ENCODE measurements at places on chromosomes 4 and X.

- no peak for DNase-seq
Measured at GRCh38 chr4:168028970-168029597, 63.3 kb upstream of the ANXA10 start.

DNA sequence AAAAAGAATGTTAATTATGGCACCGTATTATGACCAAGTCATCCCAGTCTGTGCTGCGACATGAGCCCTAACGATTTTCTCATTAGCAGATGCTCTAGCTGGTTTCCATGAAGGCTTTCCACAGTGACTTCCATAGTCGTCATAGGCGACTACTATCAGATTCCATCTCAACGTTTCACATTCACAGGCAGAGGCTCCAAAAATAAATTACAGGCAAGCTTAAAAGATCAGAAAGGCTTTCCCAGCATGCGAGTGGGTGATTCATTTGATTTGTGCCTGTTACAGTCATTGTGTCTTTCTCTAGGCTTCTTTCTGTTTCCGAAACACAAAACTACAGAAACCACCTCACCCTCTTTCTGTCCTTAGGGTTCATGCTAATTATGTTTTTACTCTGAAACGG lies 43.2 kb downstream of the PALLD start:
- no peak for DNase-seq

DNA sequence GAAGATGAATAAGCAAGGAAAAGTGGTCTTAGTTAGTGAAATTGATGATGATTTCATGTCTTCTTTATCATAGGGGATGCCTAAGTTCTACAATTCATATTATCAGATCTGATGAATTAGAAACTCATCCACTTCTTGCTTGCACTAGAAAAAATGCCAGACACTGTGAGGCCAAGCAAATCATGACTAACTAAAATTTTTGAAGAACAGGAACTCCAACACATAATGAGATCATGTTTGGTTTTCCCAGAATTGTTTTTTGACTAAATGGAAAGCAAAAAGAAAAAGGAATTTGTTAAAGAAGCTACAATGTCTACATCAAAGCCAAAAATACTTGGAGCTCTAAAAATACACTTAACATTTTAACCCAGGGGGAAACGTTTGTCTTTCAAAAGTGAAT lies 120.4 kb downstream of the ARSF start:
- no peak for DNase-seq

- DNase-seq, result no peak
Measured at GRCh38 chr4:182872886-182873285, 44.3 kb downstream of the DCTD start.

DNA sequence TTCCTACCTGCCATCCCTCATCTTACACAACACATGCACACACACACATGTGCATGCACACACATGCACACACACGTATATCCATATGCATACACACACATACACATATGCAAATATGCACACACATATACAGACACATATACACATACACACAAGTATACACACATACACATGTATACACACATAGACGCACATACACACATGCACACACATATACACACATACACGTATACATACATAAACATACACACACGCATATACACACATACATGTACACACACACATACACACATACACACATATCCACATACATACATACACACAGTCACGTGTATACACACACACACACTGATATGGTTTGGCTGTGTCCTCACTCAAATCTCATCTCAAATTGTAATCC lies 37.0 kb upstream of the AFAP1 start:
- DNase-seq, result no peak

DNA sequence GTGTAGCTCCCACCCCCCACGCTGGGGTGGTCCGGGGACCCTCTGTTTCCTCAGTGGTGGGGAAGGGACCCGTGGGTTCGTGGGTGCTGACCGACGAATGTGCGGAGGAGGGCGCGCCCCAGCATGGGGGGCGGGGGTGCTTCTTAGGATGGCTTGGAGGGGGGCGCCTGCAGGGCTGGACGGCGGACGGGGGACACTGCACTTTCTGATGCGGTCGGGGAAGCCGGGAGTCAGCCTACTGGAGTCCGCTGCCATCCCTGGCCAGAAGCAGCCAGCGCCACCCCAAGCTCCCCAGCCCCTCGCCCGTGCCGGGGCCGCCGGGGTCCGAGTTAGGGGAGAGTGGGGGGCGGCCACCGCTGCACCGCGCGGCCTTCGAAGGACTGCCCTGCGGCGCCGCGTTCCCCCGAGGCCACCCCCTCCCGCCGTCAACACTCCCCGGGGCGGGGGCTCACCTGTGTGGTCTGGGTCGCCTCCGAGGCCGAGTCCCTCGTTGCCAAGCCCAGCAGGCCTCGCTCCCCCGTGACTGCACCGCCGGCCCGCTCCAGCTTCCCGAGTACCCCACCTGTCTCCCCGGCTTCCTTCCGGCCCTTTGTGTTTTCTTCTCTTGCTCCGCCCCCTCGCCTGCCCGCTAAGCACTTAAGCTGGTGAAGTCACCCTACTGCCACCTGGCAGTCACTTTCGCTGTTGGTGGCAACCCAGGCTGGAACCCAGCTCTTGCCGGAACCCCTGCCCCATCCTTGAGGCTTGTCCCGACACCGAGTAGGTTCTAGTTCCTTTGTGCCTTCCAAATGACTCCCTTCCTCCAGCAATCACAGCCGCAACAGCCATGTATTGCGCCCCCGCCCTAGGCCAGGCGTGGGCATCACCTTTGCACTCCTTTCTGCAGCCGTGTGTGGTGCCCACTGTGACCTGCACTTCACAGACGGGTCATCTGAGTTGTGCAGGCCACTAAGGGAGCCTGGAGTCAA lies at the start of gene OCIAD2:
Gene OCIAD2 (minus strand): TSS at position 569 of the 968 bp plus-strand sequence. CDS start 2,225 bp downstream, outside the sequence.
- DNase-seq, result no peak
